ENCODE measurements at places on chromosomes 3 and 15.
A peak's percentile ranks its signal among the peaks of the same experiment; 100 is the strongest.

- DNase-seq: no peak
Measured at GRCh38 chr15:60061758-60062157, 57.6 kb downstream of the FOXB1 start.

GRCh38 chr3:187186375-187186774 lies 10.9 kb upstream of the RTP1 start:
- DNase-seq: no peak

- no peak for DNase-seq
Measured at GRCh38 chr3:87958289-87958688, 100.5 kb downstream of the CGGBP1 start.

GRCh38 chr15:67836955-67837354 lies 2.9 kb downstream of the RNU6-1 start:
- DNase-seq: no peak

DNA sequence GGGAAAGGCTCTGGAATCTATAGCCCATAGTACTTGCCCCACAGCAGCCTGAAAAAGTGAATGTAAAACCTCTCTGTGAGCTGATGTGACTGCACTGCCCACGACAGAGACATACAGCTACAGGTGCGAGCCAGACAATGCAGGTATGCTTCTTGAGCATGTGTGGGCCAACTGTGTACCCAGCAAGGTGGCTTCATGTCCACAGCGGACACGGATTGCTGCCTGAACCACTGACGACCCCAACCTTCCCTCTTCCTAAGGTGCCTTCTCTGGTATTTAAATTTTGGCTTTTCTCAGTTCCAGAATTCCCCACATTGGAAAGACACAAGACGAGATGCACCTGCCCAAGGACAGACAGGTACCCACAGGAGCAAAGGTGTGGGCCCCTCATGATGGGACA lies 65.8 kb downstream of the SCN5A start:
- no peak for DNase-seq

DNA sequence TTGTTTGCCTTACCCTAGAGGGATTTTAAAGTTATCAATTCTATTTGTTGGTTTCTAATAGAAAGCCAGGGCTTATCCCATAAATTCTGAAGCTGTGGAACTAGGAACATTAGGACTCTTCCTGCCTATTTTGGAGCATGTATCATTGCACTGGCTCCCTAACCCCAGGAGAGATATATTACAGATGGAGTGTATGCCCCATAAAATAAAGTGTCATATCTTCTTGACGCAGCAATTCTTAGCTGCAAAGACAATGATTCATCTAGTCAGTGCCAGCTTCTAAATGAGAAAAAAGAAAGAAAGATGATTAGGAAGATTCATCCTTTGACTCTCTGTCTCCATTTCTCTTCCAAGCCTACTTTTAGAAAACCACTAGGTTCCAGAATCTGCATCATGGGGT lies 74.8 kb upstream of the MAGI1 start:
- no peak for DNase-seq

- no peak for DNase-seq
Measured at GRCh38 chr15:25385986-25386385, 52.8 kb downstream of the UBE3A start.

DNA sequence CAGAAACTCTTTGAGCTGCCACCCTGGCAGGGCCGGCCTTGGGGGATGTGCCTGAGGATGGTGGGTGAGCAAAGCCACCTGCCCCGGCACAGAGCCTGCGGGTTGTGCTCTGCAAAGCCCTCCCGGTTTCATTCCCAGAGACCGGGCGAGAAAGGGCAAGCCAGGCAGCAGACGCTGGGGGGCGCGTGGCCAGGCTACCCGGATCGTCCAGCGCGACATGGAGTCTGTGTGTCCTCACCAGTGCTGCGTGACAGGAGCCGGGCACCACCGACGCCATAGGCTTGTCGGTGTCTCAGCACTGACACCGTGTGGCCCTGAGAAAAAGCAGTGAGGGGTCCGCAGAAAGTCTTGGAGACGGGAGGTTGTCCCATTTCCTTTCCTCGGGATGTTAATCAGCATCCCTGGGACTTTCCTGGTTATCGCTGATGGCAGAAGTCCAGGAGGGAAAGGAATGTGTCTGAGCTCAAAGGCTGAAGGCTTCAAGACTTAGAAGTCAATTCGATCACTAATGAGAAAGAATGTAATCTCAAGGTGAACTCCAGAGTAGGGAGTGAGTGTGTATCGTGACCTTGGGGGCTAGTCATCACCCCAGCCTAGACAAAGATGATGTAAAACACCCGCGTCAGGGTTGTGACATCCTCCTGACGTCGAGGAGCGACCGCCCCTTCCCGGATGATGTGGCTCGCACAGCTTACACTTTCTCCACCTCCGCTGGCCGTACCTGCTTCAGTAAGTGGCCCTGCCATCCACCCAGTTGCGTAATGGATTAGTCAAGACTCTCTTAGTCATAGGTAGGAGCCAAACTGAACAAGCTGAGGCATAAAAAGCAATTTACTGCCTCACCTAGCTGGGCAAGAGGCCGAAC lies 36.3 kb upstream of the PLA2G4E start:
- DNase-seq: peak; percentile 1

DNA sequence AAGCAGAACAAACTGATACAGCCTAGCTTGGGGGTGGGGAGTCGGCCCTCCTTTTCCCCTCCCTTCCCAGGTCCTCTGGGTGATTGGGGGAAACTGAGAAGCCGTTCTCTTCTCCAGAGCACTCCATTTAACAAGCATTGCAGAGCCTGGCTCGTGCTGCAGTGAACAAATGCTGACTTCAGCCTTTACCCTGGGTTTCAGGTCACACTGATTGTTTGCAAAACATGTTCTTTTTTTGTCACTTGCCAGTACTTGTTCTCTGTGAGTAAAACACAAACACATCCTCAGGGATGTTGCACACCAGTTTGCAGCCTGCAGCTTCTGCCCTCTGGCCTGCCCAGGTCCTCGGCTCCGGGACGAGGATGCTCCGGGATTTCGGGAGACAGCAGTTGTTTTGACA lies 132.8 kb downstream of the PGPEP1L start:
- DNase-seq: no peak

GRCh38 chr3:105827959-105828358 lies 40.9 kb downstream of the CBLB start:
- DNase-seq: no peak

- no peak for DNase-seq
Measured at GRCh38 chr3:16302082-16302631, 37.1 kb downstream of the OXNAD1 start.

- no peak for DNase-seq
Measured at GRCh38 chr15:85316244-85316934, 64.0 kb upstream of the AKAP13 start.

GRCh38 chr3:127035677-127036076 lies 52.8 kb downstream of the PLXNA1 start:
- DNase-seq: no peak

GRCh38 chr15:45429941-45430792 lies 51.8 kb upstream of the GATM start:
- DNase-seq: peak; percentile 76

- no peak for DNase-seq
Measured at GRCh38 chr3:55294557-55294956, 192.5 kb downstream of the WNT5A start.

DNA sequence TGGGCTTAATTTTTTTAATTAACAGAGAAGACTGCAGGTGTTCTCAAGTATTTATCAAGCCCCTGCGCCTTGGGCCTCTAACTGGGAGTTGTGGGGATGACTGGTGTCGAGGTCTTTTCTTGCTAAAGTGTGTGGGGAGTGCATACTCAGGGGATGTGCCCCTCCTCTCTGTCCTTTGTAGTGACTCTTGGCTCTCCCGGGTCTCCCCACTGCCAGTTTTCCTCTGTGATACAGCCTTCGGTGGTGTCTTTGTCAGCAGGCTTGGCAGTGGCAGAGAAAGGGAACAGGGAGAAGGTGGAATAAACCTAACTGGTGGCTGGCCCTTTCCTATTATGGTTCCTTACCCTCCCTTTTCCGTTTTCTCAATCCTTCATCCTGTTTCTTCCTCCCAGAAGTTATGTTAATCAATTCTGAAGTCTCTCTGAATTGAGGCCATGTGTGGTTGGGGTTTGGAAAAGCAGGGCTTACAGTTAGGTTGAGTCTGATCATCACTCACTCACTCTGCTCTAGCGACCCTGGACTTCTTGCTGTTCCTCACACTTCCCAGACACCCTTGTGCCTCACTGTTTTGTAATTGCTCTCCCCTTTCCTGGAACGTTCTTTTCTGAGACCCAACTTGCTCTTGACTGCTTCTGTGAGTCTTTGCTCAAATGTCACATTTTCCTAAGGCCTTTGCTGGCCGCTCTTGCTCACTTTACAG lies 158.1 kb downstream of the PTPRG start:
- no peak for DNase-seq

- DNase-seq: no peak
Measured at GRCh38 chr3:117674321-117674720, 964.7 kb downstream of the TUSC7 start.

- DNase-seq: no peak
Measured at GRCh38 chr15:61032600-61033286, 196.4 kb downstream of the RORA start.

- peak; percentile 18 for DNase-seq
Measured at GRCh38 chr3:143972505-143973258, 1.1 kb downstream of the DIPK2A start.

GRCh38 chr15:35319354-35319753 lies 226.6 kb downstream of the DPH6 start:
- no peak for DNase-seq

GRCh38 chr3:177599837-177600236 lies 402.6 kb upstream of the TBL1XR1 start:
- DNase-seq: no peak

GRCh38 chr15:58182460-58183163 lies 44.4 kb downstream of the AQP9 start:
- DNase-seq: no peak

DNA sequence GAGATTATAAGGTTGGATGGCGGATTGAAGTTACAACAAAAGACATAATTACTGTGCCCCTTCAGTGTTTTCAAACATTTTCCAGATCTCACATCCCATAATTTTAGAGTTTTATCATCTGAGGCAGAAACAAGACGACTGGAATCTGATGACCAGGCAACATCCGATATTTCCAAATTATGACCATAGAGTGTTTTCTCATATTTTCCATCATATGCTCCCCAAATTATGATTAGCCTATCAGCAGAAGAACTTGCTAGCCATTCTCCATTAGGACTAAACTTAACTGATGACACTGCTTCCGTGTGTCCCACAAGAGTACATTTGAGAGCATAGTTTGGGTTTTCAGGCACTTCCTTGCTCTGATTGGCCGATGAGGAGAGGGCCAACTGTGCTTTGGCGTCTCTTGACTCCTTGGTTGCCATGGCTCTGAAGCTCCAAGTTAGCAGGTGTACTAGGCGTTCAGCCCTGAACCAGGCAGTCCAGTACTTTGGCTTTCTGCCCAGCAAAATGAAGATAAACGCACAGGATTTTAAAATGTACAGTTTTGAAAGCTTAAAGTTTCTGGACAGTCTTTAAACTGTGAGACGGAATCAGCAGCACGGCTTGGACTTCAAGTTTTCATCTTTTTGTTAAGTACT lies 638 bp downstream of the WDR5B start:
- DNase-seq: no peak

- no peak for DNase-seq
Measured at GRCh38 chr3:17045705-17046104, 160.9 kb downstream of the PLCL2 start.

GRCh38 chr3:176526225-176526624 lies 671.1 kb downstream of the TBL1XR1 start:
- no peak for DNase-seq

DNA sequence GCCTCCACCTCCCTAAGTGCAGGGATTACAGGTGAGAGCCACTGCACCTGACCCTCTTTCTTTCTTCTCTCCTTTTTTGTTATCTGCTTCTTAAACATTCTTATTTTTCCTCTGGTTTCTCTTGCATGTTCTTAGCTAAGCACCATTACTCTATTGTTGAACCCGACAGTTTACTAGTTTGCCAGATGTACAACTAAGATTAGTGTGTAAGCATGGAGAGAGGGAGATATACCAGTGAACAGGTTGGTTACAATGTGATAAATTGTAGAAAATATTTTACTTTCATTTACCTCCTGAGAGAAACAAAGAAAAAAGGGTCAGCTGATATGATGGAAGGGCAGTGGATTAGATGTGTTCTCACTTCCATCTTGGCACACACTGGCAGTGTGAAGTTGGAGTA lies 4.9 kb downstream of the HAUS2 start:
- no peak for DNase-seq

GRCh38 chr3:43031889-43032545 lies 52.9 kb downstream of the GASK1A start:
- DNase-seq: no peak

DNA sequence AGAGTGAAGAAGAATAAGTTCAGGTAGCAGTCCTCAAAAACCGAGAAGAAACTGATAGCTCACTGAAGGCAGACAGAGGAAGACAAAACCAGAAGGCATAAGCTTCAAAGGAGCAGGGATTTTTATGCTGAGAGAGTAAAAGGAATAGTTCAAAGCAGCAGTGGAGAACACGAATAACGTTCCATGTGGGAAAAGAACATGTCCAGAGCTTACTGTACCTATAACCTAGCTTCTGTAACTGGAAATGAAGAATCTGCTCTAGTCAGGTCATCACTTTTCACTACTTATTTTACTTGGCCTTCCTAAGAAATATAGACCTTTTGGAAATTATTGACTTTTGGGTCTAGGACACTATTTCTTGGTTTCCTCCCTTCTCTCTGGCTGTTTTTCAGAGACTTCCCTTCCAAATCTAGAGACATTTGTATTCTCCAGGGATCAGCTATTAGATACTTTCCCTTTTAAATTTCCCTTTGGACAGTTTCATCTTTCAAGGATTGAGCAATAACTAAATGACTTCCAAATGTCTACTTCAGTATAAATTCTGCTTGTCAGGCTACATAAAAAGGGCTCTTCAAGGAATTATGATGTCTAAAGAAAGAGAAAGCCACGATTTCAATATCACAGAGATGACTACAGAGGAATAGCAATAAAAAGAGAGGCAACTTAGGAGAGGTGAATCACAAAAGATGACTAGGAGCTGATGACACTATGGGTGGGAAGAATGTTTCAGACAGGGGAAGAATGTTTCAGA lies 46.7 kb downstream of the UBE3A start:
- DNase-seq: no peak

DNA sequence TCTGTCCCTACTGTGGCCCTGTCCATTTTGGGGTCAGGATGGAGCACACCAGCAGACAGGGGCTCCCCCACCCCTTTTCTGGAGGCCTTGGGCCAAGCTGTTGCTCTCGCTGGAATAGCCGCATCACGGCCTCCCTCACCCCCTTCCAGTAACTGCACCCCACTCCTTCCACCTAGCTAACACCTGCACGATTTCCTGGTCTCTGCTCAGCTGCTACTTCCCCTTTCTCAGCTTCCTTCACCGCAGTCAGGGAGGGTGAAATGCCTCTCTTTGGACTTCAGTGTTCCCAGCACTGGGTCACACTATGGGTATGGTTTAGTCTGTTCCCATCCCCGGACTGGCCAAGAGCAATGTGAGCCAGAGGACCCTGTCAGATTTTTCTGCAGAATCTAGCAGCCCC lies 400.2 kb downstream of the MCTP2 start:
- no peak for DNase-seq

DNA sequence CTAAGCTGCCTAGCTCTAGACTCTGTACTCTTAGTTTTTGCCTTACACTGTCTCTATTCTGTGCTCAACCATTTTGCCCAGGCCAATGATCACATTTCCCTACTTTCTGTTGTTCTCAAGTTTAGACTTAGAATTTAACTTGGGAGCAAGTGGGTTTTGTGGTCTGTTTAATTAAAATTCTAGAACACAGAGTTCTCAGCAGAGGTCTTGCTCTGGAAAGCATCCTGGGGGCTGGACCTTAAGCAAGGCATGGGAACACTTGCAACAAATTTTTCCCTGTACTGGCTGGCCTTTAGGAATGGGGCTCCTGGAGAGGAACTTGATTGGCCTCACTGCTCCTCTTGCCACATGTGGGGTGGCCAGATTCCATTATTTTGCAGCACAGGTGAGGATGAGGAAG lies 236.3 kb upstream of the LRTM1 start:
- DNase-seq: no peak
